ENCODE measurements at places on chromosomes 6 and 20.
A peak's percentile ranks its signal among the peaks of the same experiment; 100 is the strongest.

DNA sequence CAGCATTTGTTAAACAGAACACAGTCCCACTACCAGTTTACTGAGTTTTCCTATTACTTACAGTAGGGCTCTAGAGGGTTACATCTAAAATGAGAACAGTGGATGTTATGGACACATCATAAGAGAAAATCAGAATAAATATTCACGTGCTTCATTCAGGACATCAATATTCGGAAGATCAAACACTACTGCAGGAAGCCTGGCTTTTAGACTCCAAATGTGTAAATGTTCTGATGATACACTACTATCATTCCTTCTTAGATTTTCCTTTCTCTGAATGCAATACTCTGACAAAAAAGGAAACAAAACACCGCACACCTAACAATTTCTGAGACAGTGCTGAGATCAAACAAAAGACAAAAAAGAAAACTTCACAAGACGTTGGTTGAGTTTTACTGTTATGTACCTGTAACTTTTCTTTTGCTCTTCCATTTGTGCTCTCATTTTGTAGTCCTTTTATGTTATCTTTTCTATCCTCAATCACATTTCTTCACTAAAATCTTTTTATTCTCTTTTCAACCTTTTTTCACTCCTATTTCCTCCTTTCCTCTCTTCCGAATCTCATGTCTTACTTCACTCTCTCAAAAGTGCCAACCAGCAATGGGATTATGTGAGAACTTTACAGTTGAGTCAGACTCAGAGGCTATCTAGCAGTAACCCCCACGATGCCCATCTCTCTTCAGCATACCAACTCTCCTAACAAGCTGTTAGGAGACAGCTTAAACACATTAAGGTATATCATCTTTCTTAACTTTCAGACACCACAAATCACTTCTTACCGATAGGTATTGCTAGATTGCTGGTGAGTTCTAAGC is 1.7 kb downstream of the FAM184A start:
- no peak for DNase-seq

DNA sequence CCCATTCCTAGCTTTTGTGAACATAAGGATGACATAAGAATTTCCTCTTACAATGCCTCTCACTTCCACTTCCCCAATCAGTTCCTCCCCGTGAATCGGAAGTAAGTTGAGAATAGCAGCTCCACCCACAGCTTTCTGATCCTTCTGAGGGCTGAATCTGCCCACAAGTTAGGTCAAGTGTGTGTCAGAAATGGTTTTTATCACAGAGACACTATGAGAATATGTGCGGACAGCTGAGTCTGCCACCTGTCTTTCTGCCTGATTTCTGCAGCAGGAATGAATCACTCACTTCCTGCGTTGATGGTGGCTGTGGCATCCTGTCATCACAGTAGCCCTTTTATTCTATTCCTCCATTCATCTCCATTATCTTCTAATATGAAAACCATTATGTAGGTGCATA is 70.2 kb downstream of the RIN2 start:
- no peak for DNase-seq

GRCh38 chr6:42756722-42757121 is 10.8 kb upstream of the TBCC start:
- DNase-seq = peak; percentile 41

DNA sequence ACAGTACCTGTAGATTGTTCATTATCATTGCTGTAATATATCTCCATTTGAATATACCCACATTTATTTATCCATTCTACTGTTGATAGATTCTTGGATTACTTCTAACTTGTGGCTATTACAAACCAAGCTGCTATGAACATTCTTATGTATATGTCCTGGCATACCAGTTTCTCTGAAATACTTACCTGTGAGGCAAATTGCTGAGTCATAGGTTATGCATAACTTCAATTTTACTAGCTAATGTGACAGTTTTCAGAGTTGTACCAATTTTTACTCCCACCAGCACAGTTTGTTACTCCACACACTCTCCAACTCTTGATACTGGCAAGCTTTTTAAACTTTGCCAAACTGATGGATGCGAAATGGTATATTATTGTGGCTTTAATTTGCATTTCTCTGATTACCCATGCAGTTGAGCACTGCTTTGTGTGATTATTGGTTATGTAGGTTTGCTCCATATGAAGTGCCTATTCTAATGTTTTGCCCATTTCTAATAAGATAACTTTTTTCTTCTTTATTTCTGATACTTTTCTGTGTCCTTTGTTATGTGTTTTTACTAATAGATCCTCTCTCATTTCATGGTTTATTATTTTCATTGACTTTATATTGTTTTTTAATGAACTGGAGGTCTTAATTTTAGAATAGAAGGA is 62.8 kb upstream of the SDHAF4 start:
- no peak for DNase-seq

DNA sequence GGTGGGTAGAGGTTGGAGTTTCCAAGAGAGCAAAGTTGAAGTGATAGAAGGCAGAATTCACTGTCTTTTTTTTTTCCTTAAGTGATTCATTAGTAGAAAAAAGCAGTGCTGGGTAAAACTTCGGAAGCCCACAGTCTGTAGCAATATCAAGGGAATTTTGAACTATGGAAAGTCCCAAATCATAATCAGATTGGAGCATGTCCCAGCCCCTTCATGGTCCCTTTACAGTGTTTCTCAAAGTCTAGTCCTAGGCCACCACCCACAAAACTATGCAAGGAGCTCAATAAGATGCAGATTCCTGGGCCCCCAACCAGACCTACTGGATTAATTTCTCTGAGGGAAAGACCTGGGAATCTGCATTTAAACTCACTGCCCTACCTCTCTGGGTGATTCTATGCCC is 22.6 kb downstream of the NEDD9 start:
- no peak for DNase-seq

- DNase-seq = no peak
Measured at GRCh38 chr20:42063141-42063540, 445.0 kb upstream of the CHD6 start.

DNA sequence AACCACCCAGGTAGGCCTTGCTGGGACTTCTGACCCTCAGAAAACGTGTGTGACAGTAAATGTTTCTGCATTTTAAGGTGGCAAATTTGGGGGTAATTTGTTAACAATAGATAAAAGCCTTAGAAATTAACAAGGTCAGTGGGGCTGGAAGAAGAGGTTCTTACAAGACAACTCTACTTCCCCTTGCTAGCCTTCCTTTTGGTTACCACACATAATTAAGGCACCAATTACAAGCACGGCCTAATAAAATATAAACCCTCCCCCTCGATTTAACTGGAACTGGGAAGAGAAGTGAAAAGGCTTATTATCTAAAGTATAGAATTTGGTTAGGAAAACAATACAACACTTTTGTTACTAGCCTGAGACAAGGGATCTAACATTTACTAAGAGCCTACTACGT is 38.8 kb downstream of the ELOVL5 start:
- DNase-seq = no peak

DNA sequence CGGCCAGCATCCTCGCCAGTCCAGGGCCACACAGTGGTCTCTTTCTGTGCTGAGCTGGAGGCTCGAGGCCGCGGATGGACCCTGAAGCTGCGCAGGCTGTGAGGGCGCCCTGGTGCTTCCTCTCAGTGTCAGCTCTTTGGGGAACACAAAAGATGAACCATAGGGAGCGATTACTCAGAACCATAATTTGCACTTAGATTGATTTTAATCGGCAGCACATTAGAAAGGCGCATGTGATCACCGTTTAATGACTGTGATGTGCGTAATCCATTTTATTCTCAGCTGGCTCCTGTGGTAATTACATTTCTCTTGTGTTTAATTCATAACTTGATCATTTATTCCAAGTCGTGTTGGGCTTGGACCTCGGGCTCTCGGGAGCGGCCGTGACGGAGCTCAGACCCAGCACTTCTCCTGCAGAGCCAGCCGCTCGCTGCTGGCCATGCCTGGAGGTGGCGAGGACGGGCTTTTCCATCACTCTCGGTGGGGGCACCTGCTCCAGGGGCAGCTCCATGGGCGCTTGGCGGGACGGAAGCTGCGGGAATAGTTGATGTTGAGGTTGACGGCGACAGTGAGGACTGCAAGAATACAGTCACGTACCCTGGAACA is 25.6 kb upstream of the NTSR1 start:
- no peak for DNase-seq

DNA sequence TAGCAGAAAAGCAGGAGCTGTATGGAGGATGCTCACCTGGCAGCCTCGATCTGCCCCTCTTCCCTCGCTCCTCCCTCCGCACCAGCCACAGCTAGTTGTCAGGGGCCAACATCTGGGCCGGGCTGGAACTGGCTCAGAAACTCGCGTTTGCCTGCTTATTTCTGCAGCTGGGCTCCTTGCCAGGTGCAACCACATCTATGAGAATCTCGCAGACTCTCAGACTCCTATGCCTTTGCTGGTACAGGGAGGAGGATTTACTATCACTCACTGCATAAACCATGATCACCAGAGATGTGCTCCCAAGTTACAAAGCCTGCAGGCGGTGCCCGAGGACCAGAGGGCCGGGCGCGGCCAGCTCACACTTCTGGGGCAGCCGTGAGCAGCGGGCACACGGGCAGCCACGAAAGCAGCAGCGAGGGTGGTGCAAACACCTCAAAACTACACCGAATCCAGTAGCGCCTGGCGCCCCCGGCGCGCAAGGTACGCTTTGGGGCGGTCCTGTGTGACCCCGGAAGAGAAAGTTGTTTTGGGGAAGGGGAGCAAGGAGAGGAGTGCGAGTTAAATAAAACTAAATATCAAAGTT is 577 bp upstream of the LRRC1 start:
- peak; percentile 58 for DNase-seq

- DNase-seq = no peak
Measured at GRCh38 chr6:167058261-167058660, 59.1 kb downstream of the CEP43 start.

DNA sequence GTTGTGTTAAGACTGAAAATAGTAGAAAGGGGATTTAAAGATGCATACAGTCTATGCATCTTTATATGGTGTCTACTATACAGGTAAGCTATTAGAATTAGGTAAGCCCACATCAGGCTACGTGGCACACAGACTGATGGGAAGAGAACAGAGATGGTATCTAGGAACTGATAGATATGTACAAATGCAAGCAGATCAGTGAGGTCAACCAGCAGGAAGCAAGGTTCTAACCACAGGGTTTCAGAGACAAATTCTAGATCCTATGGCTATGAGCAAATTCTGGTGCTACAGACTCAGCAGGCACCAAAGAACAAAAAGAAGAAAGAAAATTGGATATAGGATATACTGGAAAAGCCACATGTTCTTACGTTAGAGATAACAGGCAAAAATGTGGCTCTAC is 110.6 kb downstream of the TRDN start:
- no peak for DNase-seq

- DNase-seq = no peak
Measured at GRCh38 chr20:36218380-36219064, 17.8 kb upstream of the AAR2 start.

GRCh38 chr6:119541132-119541905 is 191.8 kb upstream of the MAN1A1 start:
- no peak for DNase-seq

GRCh38 chr6:166008441-166009369 is 158.9 kb downstream of the TBXT start:
- DNase-seq = peak; percentile 85

DNA sequence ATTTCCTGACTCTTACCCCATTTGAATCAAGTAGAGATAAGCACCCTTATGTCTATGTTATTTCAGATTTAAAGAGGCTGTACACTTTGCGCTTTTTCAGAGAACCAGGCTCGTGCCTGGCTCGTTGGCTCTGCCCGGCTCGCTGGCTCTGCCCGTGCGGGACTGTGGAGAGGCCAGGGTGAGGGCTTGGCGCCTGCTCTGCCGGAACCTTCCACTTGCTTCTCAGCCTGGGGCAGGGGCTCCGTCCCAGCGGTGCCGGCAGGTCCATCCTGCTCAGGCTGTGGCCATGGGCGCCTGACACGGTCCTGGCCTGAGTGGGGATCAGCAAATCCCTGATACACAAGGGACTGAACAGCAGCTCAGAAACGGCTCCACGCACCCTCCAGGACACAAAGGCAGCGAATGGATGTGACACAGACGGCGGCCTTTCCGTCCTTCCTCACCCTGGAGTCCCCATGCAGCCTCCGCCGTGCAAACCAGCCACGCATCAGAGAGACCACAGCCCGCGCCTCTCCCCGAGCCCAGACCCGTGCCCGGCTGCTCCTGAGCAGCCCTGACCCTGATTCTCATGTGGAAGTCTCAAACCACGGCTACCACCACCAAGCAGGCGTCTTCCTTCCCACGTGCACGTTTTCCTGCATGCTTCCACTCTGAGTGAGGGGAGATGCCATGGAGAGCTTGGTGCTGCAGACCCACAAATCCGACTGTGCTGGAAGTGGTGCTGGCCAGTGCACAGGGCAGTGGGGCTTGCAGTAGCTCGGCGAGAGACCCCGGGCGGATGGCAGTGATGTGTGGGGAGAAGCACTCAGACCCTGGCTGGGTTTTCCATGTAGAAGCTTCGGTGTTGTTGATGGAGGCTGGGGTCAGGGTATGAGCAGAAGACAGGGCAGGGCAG is 233.9 kb downstream of the ERMARD start:
- no peak for DNase-seq

GRCh38 chr6:51654647-51655046 is 432.8 kb downstream of the PKHD1 start:
- DNase-seq = no peak

DNA sequence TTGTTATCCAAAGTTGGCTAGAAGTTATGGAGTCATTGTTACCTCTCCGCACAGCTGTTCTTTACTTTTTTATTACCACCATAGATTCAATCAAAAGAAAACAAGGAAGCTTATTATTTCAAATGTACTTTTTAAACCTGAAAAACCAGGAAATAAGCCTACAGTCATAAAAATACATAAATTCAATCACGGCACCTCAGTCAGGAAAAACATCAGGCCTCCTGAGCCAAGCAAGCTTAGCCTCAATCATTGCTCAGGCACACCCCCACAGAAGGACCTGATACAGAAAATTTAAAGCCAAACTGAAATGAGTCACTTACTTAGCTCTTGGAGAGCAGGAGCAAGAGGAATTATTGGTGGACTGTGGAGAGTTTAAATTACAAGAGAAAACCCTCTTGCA is 44.3 kb downstream of the MARCKS start:
- no peak for DNase-seq

GRCh38 chr6:133259561-133259960 is 18.4 kb downstream of the EYA4 start:
- DNase-seq = no peak

- no peak for DNase-seq
Measured at GRCh38 chr20:37940858-37941257, 37.9 kb downstream of the VSTM2L start.

GRCh38 chr6:26309731-26310142 is 55.3 kb upstream of the BTN3A2 start:
- DNase-seq = no peak

DNA sequence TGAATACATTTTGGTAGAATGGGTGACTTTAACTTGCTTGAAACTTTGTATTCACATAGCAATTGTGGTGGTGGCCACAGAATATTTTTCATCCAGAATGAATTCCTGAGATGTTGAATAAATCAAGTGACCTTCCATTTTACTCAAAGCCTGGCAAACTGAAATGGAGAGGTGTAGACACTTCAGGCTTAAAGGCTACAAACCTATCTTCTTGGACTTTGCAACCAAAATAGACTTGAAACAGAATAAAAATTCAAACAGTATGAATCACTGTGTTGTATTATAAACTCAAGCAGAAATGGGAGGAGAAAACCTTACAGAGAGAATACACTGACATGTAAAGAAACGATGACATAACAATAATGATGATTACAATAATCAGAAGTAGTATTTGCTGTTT is 371.6 kb downstream of the BCKDHB start:
- no peak for DNase-seq

- DNase-seq = no peak
Measured at GRCh38 chr6:16158943-16159557, 30.2 kb downstream of the MYLIP start.
